ENCODE measurements at places on chromosomes 6 and 20.

DNA sequence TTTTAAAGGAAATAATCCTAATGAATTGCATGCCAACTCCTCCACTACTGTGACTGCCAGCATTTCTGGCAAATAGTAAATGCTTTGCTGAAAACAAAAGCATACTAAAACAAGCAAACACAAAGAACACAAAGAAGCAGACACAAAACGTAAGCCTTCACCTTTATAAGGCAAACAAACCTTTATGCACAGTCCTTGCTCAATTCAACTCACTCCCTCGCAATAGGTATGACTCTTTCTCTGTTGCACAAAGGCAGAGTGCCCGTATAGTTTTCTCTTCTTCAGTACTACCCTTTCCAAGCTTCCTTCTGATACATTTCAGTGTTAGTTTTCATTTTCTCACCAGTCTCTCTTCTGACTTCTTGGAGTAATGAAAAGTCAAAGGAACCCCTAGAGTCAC lies 63.9 kb downstream of the PDE10A start:
- DNase-seq = no peak

DNA sequence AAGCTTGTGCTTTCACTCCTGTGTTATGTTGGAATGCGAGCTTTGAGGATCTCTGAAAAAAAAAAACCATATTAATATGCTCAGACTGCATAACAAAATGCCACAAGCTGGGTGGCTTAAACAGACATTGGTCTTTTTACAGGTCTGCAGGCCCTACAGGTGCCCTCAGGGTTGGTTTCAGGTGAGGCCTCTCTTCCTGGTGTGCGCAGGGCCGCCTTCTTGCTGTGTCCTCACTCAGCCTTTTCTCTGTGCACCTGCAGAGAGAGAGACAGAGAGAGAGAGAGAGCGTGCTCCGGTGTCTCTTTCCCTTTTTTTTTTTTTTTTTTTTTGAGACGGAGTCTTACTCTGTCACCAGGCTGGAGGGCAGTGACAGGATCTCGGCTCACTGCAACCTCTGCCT lies 114.1 kb upstream of the SNX9 start:
- DNase-seq = no peak

DNA sequence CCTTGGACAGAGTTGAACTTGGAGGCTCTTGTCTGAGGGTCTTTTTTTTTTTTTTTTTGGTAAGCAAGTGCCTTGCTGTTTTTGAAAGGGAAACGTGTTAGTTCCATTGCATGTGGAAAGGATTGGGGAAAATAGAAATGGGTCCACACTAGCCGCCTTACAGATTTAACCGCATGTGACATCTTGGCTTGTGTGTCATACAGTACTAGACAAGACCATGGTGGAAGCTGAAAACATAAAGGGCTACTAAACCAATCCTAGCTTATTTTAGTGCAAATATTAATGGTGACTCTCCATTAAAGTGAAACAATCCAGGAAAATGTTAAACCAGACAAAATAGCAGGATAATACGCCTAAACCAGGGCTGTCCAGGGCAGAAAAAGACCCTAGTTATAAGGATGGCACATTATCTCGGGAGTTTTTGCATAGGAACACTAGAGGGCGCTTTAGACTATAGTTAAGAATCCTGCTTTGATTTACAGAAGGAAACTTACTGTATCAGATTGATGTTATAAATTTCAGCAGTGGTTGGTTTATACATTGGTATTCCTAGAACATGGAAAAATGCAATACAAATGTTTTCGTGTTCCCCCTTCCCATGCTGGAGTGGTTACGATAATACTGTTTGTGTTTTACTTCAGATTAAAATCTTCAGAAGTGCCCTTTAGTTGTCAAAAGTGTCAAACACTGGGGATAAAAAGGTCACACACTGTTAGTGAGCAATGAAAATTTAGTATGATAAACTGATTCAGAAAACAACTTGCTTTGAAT lies 59.8 kb upstream of the DEK start:
- no peak for DNase-seq

DNA sequence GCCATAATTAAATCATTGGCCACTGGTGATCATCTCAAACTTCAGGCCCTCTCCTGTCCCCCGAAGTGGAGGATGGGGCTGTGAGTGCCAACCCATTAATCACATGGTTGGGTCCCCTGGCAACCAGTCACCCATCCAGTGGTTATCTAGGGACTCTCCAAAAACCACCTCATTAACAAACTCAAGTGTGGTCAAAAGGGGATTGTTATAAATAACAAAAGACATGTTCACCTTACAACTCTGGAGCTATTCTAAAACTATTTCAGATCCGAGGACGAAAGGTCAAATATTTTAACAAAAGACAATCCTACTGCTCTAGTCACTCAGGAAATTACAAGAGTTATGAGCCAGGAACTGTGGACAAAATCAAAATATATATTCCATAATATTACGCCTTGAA lies 95.5 kb upstream of the PRND start:
- no peak for DNase-seq

Data from T1000 (cell line).